ENCODE measurements at places on chromosomes 2 and 18.
A peak's percentile ranks its signal among the peaks of the same experiment; 100 is the strongest.

DNA sequence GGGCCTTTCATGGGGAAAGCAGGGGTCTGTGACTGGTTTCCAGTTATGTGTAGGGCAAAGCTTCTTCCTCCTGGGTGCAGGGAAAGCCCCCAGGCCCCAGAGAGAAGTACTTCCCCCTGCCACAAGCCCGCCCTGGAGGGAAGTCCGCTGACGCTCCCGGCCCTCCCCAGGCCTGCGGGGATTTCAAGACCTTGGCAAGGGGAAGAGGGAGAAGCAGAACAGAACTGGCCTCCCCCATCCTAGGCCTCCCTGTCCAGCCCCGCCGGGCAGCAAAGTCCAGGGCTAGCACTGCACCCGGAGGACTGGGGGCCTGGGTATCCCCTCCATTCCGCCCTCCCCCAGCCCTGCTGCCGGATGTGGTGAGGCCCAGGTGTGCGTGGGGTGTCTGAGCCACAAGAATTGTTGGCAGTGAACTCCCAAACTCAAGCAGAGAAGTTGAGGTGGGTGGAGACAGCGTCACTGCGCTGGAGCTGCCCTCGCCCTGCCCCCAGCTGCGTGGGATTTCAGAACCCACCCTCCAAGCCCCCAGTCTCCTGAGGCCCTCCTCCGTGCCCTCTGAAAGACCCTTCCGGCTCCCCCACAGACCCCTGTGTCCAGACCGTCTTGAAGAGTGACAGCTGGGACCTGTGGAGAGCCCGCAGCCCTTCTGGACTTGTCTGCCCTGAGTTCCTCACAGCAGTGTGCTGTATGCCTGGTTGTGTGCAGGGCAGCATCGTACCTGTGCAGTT lies 1.1 kb upstream of the DUSP2 start:
- no peak for DNase-seq

DNA sequence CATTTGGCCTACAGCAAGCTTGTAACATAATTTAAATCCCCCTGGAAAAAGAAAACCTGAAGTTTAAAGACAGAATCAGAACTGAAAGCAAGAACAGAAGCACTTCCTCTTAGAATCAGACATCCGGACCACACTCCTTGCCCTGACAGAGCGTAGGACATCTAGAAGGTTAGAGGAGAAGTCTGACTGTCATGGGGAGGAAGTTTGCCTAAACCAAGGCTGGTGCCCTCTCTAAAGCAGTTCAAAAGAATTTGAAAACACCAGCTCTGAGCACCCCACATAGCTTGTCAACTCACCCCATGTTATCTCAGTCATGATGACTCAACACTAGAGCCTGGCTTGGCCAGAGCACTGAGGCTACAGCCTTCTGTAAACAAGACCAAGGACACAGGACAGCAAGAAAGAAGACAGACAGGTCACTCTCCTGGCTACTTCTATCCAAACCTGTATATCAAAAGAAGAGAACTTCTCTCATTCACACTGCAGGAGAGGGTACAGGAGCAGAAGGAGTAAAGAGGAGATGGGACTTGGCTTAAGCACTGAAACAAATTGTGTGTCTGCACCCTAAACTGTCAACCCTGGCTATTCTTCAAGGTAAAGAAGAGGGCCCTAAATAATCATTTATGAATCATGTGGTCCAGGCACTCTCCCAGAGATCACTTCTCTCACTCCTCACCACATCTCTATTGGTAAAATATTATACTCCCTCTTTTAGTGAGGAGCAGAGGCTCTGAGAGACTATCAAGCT lies 198.6 kb downstream of the MEMO1 start:
- DNase-seq = peak; percentile 68

DNA sequence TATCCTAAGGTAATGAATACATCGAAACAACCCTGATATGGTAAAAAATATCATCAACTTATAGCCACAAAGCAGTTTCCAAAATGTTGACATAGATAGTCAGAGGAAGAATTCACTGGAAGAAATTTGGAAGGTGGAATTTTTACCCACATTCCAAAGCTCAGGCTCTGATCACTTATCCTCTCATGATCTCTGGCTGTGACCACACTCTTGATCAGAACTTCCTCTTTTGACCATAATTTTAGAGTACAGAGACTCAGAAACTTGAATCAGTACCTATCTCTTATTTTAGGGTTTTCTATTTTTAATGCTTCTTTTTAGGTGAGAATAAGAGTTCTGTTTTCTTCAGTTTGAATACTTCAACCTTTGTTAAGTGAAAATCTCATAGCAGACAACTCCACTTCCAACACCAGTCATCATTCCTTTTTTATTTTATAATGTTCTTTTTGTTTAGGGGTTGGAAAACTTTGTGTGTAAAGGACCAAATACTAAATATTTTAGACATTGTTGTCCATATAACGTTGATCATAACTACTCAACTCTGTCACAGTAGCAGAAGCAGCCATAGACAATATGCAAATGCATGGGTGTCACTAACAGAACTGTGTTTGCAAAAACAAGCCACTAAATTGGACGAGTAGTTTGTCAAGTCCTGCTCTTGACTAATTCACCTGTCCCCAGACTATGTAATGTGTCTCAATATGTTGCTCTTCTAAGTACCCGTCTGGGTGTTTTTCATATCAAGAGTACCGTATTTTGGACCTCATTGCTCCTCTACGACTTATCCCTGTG lies 891.6 kb upstream of the CRIM1 start:
- DNase-seq = no peak

GRCh38 chr18:36403896-36404820 lies 106.6 kb downstream of the FHOD3 start:
- DNase-seq = no peak

DNA sequence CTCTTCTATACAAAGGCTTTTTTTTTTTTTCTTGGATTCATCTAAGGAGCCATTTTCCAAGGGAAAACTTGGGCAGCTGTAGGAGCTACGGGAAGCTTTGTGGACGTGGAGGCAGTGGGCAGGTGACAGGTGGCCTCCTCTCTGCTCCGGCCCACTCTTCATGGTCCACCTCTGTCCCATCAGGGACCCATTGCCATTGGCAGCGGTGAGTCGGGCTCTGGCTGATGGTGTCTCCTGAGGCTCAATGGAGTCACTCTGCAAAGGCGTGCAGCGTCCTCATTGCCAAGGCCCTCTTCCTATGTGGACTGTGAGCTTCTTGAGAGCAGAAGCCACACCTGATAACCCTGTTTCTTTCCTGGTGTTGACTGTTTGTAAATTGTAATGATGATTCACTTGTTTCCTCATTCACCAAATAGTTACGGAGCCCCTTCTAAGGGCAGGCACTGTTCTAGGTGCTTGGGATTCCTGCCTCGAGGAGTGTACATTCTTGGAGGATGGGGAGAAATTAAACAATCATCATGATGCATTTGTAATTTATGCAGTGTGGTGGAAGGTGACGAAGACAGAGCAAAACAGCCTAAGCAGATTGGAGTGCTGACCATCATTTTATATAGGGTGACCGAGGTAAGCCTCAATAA lies 240.3 kb upstream of the HS6ST1 start:
- DNase-seq = peak; percentile 16

GRCh38 chr2:147636238-147636882 lies 208.5 kb upstream of the ACVR2A start:
- peak; percentile 44 for DNase-seq

GRCh38 chr18:9066817-9067306 lies 35.6 kb upstream of the NDUFV2 start:
- no peak for DNase-seq

DNA sequence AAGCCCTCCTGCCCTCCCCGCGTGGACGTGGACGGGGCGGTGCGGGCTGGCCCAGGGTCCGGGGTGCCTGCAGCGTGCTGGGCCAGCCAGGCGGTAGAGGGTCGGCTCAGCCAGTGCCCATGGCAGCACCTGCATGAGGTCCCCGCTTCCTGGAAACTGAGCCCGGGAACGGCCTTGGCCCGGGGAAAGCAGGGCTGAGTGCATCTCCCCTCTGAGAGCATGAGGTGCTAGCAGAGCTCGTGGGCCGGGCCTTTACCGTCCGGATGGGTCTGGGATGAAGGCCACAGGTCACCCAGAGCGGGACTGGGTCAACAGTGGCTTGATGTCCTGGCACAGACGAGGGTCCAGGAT lies 39.8 kb downstream of the TSHZ1 start:
- no peak for DNase-seq

DNA sequence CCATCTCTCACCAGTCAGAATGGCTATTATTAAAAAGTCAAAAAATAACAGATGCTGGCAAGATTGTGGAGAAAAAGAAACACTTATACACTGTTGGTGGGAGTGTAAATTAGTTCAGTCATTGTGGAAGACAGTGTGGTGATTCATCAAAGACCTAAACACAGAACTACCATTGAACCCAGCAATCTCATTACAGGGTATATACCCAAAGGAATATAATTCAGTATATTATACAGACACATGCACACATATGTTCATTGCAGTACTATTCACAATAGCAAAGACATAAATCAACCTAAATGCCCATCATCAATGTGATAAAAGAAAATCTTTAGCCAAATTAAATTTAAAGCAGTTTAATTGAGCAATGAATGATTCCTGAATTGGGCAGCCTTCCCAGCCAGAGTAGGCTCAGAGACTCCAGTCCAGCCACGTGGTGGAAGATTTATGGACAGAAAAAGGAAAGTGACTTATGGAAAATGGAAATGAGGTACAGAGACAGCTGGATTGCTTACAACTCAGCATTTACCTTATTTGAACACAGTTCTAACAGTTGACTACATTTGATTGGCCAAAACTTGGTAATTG lies 377.1 kb upstream of the SLC39A10 start:
- DNase-seq = no peak

- DNase-seq = no peak
Observed at GRCh38 chr2:232873909-232874641, 4.0 kb downstream of the SNORC start.

DNA sequence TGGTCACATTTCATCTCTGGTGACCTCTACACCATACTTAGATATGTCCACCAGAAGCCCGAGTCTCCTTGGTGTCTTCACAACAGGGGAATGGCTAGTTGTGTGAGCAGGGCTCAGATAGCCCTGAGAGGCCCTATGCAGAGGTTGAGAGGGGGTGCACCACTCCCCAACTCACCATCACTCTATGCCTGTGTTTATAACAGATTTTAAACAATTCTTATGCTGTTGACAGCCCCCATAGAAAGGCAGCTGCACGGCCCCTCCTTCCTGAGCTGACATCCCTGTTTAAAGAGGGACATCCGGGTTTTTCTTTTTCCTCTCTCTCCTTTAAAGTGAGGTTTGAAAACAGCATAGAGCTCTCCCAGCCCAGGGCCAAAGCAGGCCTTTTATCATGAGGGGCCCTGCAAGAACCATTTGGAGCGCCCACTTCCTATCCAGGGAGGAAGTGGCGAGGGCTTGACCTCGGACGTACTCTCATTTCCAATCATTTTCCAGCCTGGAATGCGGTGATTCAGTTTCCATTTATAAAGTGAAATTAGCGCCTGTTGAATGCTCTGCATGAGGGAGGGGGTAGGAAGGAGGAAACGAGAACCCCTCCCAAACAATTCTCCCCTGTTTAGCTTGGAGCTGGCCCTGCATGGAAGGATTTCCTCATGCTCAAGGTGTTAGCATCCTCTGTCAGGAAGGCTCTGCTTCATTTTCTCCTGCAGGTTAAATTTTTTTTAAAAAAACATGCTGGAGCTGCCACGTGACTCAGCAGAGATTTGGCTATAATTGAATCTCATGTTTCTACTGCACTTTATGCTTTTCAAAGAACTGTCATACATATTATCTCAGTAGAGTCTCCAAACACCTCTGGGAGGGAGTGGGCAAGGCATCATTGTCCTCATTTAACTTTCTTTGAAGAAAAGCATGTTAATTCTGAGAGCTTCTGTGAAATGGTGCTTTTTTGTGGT lies 117.5 kb downstream of the DDX1 start:
- no peak for DNase-seq

GRCh38 chr2:198595721-198596120 lies 791.3 kb downstream of the PLCL1 start:
- DNase-seq = no peak

- DNase-seq = no peak
Observed at GRCh38 chr18:67977067-67977616, 460.6 kb upstream of the DSEL start.

DNA sequence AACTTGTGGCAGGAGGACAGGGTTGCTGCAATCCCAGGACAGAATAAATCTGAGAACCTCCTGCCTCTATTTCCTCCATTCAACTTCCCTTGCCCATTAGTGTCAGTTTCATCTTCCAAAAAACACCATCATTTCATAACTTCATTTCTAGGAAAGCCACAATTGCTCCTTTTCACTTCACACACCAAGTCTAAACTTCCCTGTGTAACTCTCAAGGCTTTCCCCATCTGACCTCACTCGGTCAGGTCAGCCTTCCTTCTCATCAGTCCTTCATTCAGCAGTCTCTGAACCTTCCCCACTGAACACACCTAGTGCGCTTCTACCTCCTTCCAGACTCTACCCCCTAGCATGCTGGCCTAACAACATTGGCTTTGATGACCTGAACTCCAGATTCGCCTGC lies 35.8 kb downstream of the TCF7L1 start:
- no peak for DNase-seq

DNA sequence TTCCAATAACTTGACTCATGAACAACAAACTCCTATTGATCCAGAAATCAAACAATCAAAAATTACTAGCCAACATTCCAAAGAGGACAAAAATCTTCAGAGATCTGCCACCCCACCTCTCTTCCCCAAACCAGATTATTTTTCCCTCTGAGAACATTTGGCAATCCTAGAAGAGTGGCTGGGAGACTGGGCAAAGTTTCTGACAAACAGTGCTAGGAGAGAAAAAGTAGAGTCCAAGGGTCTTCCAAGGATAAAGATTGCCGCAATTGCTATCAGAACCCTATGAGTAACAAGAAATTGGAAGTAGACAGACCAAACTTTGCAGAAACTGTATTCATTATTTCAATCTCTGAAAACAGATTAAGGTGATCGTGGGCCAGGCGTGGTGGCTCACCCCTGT lies 22.4 kb downstream of the REV1 start:
- DNase-seq = no peak

DNA sequence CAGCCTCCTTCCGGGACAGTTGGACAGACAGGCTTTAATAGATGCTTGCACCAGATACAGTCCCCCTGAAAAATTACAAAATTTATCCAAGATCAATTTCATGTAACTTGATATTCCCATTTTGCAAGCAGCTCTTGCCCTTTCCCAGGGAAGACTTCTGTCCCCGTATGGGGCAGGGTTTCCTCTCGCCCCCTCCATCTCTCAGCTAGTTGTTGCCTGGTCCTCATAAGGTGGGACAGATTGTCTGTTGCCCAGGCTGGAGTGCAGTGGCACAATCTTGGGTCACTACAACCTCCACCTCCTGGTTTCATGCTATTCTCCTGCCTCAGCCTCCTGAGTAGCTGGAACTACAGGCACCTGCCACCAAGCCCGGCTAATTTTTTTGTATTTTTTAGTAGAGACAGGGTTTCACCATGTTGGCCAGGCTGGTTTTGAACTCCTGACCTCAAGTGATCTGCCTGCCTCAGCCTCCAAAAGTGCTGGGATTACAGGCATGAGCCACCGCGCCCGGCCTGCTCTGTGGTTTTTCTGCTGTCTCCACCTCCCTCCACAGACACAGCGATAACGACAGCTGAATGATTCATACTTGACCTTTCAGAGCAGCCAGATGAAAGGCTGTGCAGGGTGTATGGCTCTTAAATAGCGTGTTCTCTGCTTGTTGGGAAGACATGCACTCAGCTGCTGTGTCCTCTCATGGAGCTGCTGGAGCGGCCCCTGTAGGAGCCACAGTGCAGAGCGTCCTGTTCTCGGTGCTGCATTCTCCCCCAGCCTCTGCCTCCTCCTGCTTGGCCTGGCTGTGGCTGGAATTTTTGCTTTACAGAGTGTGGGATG lies 61.4 kb downstream of the TTC39C start:
- peak; percentile 99 for DNase-seq

All from iris pigment epithelial cell (primary cell).